ENCODE measurements at places on chromosomes 16 and 17. TPM values are rescaled to one million over a fixed set of nuclear protein-coding genes. Genes with fewer than 3 reads are reported as not detected.

DNA sequence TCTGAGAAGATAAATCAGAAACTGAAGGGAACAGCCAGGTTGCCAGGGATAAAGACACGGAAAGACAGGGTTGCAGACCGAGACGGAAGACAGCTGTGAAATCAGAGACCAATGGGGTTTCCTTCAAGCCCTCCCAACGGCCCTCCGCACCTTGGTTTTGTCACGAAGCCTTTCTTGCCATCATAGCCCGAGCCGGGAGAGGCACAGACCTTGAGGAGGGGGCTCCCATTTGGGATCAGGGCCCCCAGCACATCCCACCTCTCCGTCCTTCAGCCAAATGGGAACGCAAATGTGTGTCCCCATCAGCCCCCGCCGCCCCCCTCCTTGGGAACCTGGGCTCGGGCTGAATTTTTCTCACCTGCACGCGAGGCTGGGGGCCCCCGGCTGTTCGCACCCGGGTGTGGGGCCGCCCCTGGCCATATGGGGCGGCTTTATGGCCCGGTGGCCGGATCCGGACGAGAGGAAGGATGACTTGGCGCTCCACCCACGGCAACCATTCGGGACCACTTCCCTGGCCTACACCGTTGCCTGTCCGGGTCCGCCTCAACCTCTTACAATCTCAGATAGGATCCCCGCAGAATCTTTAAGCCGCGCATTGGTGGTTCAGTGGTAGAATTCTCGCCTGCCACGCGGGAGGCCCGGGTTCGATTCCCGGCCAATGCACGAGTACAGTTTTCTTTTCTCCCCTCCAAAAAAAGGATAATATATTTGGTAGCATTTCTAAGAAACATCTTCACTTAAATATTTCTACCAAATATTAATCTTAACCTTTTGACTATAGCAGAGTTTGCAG lies 1.4 kb upstream of the HES7 start:
- peaks cover 2% of the 10 kb centered on the region for H3K36me3 ChIP-seq
- H3K27me3 ChIP-seq = peaks cover 89% of the 10 kb centered on the region
- peaks cover 54% of the 10 kb centered on the region for H3K4me1 ChIP-seq
- peak; percentile 93 for DNase-seq

DNA sequence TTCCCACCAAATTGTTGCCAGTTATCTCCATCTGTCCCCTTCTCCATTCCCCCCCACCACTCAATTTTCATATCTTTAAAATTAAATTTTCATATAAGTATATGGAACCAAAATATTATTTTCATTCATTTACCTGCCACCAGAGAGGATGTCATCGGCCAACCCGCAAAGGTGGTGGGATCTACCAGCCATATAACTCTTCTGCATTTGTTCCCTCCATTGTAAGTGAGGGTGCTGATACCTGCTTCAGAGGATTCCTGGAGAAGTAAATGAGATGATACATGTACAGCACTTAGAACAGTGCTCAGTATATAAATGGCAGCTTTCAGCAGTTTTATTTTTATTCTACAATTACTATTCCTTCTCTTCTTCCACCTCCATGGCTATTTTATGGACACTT lies 15.0 kb downstream of the HLF start:
- H3K27me3 ChIP-seq = peaks cover under 1% of the 10 kb centered on the region
- H3K36me3 ChIP-seq = no peaks in the 10 kb centered on the region
- H3K27ac ChIP-seq = no peak overlapping the region
- no peak for DNase-seq
- no peak overlapping the region for H3K4me3 ChIP-seq
- H3K4me1 ChIP-seq = no peaks in the 10 kb centered on the region

GRCh38 chr17:53792997-53793396 lies 29.7 kb upstream of the KIF2B start:
- no peak overlapping the region for H3K27ac ChIP-seq
- no peaks in the 10 kb centered on the region for H3K4me1 ChIP-seq
- H3K4me3 ChIP-seq = no peak overlapping the region
- H3K36me3 ChIP-seq = no peaks in the 10 kb centered on the region
- no peak for DNase-seq

Gene UBE2O
- 71.4 TPM for total RNA-seq

GRCh38 chr16:31090540-31090939 lies 1.8 kb upstream of the PRSS53 start:
- peaks cover 2% of the 10 kb centered on the region for H3K36me3 ChIP-seq
- peak overlapping the region; percentile 66 for H3K4me3 ChIP-seq
- peaks cover 18% of the 10 kb centered on the region for H3K4me1 ChIP-seq
- peaks cover 3% of the 10 kb centered on the region for H3K27me3 ChIP-seq
- DNase-seq = no peak

- no peaks in the 10 kb centered on the region for H3K36me3 ChIP-seq
- peaks cover 5% of the 10 kb centered on the region for H3K4me1 ChIP-seq
- H3K4me3 ChIP-seq = peak overlapping the region; percentile 31
- no peak for DNase-seq
- H3K27ac ChIP-seq = no peak overlapping the region
- H3K27me3 ChIP-seq = peaks cover 36% of the 10 kb centered on the region
Observed at GRCh38 chr16:2016407-2016922, 3.1 kb upstream of the NPW start.

DNA sequence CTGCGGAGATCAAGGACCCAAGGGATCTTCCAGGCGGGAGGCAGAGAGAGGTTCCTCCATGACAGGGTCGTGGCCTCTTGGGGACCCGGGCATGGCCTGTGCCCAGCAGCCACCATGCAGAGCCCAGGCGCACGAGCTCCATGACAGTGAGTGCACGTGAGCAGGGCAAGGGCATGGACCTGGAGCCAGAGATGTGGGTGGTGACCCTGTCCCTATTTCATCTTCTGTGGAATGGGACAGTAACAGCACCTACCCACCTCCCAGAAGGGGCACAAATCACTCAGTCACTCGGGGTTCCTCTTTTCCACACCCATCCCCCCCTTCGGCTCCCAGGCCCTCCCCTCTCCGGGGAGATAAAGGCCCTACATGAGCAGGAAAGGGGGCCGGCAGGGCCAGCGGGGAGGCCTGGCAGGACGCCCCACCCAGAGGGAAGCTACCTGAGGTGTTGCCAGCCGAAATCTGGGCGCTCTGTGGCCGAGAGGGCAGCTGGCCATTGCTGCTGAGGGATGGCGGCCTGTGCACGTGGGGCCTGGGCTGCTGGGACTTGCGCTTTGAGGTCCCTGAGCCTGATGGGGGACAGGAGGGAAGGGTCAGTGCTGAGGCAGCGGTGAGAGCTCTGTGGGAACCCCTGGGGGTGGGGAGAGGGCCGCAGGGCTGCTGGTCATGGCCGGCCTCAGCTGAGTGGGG lies 10.4 kb downstream of the UBALD2 start:
- peaks cover 7% of the 10 kb centered on the region for H3K4me1 ChIP-seq
- H3K27ac ChIP-seq = no peak overlapping the region
- no peak for DNase-seq
- no peaks in the 10 kb centered on the region for H3K36me3 ChIP-seq
- no peak overlapping the region for H3K4me3 ChIP-seq
- no peaks in the 10 kb centered on the region for H3K27me3 ChIP-seq

DNA sequence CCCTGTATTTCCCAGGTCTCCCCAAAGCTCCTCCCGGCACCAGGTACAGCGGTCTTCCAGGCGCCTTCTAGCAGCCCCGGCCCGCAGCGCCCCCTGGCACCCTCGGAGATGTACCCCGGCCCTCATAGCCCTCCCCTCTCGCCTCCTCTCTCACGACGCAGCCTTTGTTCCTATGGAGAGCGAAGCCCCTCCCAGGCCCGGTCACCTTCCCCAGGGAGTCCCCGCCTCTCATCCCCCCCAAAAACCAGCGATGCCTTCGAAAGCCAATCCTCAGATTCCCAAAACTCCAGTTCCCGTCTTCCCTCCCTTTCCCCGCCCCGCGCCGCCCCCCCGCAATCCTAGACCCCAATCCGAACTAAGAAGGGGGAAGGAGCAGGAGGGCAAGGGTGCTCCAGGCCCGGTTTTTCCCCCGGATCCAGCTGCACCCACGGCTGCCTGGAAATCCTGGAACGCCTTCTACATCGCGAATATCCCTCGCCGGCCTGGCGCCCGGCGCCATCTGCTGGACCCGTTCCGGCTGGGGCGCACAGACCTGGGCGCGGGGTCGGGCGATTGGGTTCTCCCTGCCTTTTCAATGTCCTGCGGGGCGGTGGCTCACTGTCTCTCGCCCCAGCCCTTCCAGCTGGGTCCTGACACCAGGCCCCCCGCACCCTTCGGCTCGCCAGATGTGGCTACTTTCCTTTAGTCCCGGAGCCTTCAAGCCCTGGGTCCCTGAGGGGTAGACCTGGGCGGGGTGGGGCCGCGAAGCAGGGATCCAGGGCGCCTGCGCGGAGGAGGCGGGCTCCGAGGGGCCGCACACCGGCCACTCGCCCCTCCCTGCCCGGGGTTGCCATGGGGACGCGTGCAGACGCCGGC lies at the start of gene DNAH2:
DNAH2 (plus strand) TSS at position 844 of the 855 bp plus-strand sequence. CDS start 1,991 bp downstream, outside the sequence.
- H3K4me3 ChIP-seq = peak within 1 kb of the TSS; percentile 91
- peak; percentile 87 for DNase-seq
- no peaks in the 10 kb centered on the region for H3K36me3 ChIP-seq
- peaks cover 50% of the 10 kb centered on the region for H3K27me3 ChIP-seq
- H3K27ac ChIP-seq = peak within 1 kb of the TSS; percentile 89
- peaks cover 52% of the 10 kb centered on the region for H3K4me1 ChIP-seq

GRCh38 chr17:8503368-8503767 lies 67.7 kb downstream of the NDEL1 start:
- H3K27ac ChIP-seq = no peak overlapping the region
- peaks cover 27% of the 10 kb centered on the region for H3K36me3 ChIP-seq
- no peaks in the 10 kb centered on the region for H3K27me3 ChIP-seq
- H3K4me1 ChIP-seq = no peaks in the 10 kb centered on the region
- DNase-seq = no peak

DNA sequence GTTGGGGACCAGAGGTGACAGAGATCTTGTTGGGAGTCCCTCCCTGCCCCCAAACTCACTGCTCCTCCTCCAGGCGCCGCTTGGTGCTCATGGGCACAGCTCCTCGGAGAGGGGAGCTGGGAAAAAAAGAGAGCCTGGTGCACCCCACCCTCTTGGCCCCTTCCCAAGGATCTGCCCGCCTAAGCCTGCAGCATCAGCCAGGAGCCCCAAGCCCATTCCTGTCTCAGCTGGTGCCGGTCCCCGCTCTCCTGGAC lies 400 bp downstream of the HCFC1R1 start:
- H3K4me1 ChIP-seq = peaks cover 41% of the 10 kb centered on the region
- peaks cover 30% of the 10 kb centered on the region for H3K27me3 ChIP-seq

- peaks cover 2% of the 10 kb centered on the region for H3K36me3 ChIP-seq
- H3K27me3 ChIP-seq = peaks cover 51% of the 10 kb centered on the region
- H3K27ac ChIP-seq = no peak overlapping the region
- no peak for DNase-seq
- peaks cover 32% of the 10 kb centered on the region for H3K4me1 ChIP-seq
Observed at GRCh38 chr16:54431041-54431996, 144.7 kb upstream of the IRX3 start.
